NCI-H1694 treated with DMSO at 0.1 percent for 48 hours (cell line): ENCODE measurements at places on chromosomes 6 and 20.

DNA sequence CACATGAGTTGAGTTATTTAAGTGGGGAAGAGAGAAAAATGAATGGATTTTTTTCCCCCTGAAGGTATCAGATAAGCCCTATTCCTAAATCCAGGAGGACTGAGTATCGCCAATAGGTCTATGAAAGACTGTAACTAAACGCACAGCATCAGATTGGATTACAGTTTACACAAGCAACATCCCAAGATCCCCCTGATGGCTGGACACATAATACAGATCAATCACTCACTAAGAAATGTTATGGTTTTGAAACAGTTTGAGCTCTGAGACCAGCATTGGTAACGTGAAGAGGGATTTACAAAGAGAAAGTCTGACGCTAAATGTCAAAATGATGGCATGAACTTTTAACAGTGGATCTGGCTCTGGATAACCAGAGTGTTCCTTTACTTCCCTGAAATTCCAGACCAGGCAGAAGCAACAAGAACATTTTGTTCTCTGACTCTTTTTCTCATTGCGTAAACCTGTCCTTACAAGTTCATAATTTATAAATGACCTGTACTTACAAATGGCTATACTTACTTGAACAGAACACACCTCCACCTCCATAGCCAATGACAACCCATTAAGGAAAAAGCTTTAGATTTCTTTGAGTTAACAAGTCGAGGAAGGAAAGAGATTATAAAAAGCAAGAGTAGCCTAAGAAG is 131.8 kb upstream of the BEND3 start:
- DNase-seq = no peak

DNA sequence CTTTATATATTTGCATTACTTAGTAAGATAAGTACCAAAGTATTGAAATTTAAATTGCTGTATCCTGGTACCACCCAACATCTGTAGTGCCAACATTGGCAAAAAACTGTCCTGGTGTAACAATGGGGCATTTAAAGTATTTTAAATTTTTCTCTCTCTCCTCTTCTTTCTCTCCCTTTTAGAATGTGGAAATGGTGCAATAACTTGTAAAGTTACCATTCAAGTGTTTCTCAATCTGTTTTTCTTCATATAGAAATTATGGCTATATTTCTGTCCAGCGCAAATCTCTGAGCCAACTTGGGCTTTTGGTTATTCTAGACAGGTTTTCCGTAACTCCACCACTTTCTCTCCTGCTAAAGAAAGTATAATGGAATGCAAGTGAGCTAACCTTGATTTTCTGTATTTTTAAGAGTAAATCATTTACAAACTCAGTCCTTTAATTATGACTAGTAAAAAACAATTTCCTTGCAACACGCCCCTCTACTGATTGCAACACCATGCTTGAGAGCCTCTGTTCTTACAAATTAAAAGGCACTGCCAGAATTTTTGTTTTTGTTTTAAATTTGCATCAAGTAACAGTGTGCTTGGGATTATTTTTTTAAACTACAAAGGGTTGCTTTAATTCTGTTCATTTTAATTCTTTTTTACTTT is 324.2 kb upstream of the CITED2 start:
- DNase-seq = no peak

GRCh38 chr6:13484138-13484708 is 3.2 kb downstream of the GFOD1 start:
- DNase-seq = no peak

GRCh38 chr6:106925948-106926347 is 48.6 kb downstream of the CD24 start:
- DNase-seq = no peak

DNA sequence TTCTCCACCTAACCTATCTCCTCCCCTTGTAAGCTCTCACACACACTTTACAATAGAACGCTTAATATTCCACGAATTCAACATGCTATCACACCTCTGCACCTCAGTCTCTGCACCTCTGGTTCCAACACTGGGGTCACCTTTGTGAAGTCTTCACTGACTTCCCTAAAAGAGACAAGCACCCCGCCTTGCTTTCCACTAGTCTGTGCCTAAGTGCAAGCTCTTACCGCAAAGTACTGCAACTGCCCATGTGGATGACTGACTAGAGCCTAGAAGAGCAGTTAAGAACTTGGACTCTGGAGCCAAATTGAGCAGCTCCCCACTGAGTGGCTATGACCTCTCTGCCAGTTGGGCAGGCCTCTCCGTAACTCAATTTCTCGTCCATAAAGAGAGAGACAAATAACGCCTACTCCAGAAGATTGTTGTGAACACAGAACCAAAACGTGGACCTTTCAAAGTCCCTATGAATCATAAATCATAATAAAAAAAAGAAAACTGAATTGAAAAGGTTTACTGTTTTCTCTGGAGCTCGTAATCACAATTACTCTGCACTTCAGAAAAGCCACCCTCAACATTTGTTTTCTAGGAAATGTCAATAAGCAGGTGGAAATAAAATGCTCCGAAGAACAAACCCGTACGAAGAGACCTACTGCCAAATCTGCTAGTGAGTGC is 1.2 kb downstream of the IFNGR1 start:
- no peak for DNase-seq

- DNase-seq = peak; percentile 97
Observed at GRCh38 chr6:75284632-75285282, at the start of gene TMEM30A. TMEM30A (minus strand) TSS chr6:75284792; CDS start chr6:75284638, 154 bp downstream.

- peak; percentile 7 for DNase-seq
Observed at GRCh38 chr6:20238688-20239587, 26.7 kb upstream of the MBOAT1 start.

DNA sequence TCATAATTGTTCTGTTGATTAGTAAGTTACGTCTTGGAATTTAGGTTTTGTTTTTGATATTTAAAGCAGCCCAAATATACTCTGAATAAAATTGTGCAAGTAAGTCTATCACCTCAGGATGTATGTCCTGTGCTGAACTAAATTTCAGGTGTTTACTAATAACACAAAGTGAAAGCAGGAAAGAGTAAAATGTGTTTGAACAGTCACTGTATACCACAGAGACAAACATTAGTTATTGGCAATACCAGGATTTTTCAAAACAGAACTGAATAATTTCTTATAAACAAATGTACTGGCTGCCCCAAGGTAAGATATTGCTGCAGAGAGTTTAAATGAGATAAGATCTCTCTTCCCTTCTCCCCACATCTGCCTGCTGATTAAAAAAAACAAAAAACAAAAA is 404.7 kb upstream of the RUNX2 start:
- DNase-seq = no peak

DNA sequence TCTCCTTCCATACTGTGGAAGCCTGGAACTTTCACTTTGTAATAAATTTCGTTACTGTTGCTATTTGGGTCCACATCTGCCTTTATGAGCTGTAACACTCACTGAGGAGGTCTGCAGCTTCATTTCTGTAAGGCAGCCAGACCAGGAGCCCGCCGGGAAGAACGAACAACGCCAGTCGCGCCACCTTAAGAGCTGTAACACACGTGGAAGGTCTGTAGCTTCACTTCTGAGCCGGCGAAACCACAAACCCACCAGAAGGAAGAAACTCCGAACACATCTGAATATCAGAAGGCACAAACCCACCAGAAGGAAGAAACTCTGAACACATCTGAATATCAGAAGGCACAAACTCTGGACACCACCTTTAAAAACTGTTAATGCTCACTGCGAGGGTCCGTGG is 589.9 kb upstream of the SLC35B3 start:
- DNase-seq = no peak

DNA sequence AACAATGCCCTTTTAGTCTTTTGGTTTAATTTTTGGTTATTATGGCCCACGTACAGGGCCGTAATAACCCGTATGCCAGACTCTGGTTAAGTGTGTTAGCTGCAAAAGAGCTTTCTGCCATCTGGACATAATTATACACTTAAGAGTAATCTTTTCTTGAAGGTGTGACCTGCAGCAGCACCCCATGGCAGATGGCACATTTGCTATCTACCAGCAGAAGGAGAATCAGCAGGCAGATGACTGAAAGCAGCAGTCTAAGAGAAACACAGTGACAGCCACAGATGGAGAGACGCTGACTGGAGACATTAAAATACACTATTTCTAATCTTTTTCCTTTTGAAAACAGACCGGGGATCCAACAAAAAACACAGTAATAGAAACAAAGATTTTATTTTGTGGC is 18.7 kb downstream of the ASF1A start:
- peak; percentile 74 for DNase-seq

DNA sequence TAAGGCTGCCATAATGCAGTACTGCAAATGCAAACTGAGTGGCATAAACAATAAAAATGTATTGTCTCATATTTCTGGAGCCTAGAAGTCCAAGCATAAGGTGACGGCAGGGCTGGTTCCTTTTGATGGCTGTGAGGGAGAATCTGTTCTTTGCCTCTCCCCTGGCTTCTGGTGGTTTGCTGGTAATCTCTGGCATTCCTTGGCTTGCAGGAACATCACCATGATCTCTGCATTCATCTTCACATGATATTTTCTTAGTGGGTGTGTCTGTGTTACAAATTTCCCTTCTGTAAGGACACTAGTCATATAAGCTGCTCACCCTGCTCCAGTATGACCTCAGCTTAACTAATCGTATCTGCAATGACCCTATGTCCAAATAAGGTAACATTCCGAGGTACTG is 1104.2 kb upstream of the CITED2 start:
- DNase-seq = no peak

DNA sequence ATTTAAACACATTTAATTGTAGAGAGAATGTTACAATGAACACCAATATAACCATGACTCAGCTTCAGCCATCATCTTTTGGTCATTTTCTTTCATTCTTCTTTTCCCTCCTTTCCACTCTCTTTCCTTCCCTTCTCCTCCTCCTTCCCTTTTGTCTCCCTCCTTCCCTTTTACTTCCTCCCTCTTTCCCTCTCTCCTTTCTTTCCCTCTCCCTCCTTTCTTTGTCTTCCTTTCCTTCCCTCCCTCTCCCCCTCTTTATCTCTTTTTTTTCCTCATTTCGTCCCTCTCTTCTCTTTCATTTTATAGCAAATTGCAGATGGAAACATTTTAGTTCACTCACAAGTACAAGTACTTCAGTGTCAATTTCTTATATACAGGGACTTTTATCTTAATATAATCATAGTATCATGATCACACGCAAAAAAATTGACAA is 1.8 kb downstream of the ZKSCAN3 start:
- DNase-seq = no peak

- peak; percentile 77 for DNase-seq
Observed at GRCh38 chr6:35449287-35449881, 2.8 kb upstream of the FANCE start.

DNA sequence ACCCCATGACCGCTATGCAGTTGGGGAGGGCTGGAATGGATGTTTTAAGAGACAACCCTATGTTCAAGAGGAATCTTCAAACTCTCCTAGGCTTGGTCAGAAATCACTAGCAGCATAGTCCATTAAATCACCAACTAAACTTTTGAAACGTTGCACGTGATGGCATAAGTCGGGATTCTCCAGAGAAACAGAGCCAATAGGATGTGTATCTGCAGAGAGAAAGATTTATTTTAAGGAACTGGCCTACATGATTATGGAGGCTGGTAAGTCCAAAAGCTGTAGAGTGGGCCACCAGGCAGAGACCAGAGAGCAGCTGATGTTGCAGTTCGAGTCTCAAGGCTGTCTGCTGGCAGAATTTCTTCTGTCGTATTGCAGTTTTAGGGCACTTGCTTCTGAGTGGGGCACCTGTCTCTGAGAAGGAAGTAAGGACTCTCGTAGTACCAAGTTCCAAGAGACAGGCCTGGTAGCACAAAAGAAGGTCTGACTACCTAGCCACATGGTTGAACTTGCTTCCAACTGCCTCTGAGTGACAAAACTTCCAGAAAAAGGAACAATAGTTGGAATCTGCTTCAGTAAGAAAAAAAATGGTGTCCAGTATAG is 11.9 kb upstream of the IFNGR1 start:
- no peak for DNase-seq

DNA sequence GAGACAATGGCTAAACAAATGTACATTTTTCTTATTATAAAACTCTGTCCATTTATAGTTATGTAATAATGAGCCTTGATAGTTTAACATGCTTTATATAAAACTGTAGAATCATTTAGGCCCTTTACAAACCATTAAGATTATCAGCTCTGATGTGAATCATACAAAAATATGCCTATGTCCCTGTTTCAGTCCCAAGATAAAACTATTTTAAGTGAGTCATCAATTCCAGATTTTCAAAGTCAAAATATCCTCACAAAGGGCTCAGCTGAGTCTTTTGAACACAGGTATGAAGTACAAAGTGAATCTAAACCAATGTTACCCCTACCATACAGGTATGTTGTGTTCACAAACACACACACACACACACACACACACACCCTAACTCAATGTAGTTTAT is 88.0 kb downstream of the PTPRK start:
- DNase-seq = no peak

- no peak for DNase-seq
Observed at GRCh38 chr6:85449818-85450759, at the start of gene NT5E. NT5E (plus strand) TSS chr6:85450083; CDS start chr6:85450140, 57 bp downstream.

GRCh38 chr20:19275038-19275629 is 62.7 kb downstream of the SLC24A3 start:
- DNase-seq = no peak
